ENCODE measurements at places on chromosomes 7 and 10.
A peak's percentile ranks its signal among the peaks of the same experiment; 100 is the strongest.

DNA sequence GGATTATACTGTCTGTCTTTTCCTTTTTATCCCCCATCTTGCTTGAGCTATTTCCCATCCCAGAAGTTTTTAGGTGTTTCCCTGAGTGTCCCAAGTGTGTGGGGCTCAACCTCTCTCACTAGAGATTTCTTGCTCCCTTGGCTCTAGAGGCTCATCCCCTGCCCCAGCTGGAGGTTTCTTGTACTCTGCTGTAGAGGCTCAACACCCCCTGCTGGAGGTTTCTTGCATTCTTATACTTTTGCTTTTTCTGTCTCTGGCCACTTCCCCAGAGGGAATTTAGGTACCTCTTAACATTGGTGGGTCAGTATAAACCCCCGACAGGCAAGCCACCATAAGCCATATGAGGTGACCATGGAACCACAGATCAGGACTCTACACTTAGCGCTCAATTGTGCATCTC lies 114.2 kb upstream of the FAM3C start:
- no peak for DNase-seq

- DNase-seq: no peak
These were observed 31.7 kb upstream of the FIGNL1 start for GRCh38 chr7:50481867-50482266.

DNA sequence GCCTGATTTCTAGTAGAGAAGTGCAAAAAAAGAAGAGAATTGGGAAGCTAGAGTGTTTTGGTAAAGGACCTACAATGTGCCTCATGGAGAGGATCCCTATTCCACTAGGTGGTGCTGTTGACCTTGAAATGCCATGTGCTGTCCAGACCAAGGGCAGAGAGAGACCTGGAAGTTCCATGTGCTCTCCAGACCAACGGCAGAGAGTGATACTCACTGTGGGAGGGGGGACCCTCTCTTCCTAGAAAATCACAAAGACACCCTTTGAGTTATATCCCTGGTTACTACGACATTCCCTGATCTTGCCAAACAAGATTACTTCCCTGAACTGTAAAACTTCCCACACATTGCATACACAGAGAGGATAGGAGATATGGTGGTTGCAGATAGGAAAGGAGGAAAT lies 212.7 kb upstream of the ZNF804B start:
- DNase-seq: no peak

DNA sequence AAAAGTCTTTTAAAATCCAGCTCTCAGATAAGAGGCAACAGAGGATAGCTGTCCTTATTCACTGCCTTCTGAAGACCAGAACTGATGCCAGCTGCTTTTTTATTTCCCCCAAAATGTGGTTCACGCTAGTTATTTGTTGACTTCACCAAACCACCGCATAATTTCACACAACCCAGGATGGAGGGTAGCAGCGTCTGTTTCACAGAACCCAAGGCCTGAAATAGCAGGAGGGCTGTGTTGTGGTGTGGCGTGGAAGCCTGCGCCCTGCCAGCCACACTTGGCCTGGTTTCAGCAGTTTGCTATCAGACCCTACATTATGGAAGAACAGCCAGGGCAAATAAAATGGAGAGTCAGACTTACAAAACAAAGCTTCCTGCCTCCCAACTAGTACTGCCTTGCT lies 155.4 kb downstream of the DYNC1I1 start:
- peak; percentile 60 for DNase-seq

- DNase-seq: no peak
These were observed 9.4 kb upstream of the HPS1 start for GRCh38 chr10:98456043-98456570.

GRCh38 chr7:90586091-90586490 lies 10.0 kb upstream of the CDK14 start:
- DNase-seq: peak; percentile 23

DNA sequence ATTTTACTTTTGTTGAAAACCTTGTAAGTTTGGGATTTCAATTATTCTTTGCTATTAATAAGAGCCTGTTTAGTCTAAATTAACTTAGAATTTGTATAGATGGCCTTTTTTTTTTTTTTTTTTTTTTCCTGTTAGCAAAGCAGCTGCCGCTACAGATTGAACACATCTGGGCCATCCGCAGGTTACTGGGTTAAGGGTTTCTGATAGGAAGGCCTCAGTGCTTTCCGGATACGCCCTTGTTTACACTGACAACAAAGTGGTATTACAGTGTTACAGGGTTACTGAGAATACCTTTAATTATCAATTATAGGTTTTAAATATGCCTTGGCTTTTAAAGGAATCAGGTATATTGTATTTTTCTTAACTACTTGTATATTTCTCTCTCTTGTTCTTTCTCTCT lies 76.8 kb downstream of the PTN start:
- no peak for DNase-seq

DNA sequence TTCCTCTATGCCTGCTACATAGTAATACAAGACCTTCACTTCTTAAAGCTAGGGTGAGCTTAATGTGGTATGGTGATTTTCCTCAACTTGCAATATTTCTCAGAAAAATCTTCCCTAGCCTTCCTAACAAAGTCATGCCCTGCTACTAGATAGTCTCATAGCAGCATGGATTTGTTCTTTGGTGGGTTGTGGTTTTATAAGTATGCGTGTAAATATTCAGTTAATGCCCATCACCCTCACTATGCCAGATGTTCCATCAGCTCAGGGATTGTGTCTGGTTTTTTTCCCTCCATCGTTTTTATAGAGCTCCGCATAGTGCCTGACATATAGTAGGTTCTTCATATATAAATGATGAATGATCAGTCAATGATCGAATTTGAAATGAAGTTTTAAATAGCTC lies 182.8 kb downstream of the CREB5 start:
- no peak for DNase-seq

DNA sequence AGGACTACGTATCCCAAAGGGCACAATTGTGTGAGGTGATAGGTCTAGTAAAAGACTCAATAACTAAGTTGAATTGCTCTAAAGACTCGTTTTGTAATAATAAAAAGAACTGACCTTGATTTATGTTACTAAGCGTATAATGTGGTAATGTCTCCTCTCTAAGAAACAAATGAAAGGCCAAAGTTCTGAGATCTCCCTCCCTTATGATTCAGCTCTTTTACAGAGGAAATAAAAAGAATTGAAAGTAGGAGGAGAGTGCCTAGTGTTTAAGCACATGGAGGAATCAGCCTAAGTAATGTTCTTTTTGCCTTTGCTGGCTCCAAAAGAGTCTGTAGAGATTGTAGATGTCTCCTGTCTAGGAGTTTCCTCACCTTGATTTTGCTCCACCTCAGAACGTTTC lies 98.0 kb downstream of the ARL4A start:
- no peak for DNase-seq

DNA sequence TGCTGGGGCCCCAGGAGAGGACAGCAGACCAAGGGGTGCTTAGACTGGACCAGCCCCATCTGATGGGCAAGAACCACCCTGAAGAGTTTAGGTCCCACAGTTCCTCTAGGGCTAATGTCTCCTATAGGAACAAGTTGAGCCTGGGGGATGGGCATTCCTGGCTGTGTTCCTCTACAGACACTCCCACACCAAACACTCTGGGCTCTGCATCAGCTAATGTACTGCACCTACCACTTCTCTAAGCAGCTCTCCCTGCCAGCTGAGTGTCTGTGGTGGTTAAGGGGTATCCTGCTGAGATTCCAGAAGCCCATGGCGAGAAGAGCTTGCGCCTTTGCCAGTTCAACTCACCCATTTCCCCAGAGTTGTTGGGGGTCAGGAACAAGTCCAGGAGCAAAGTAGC lies 284.1 kb upstream of the CSTF2T start:
- DNase-seq: no peak

- no peak for DNase-seq
These were observed 158.4 kb downstream of the AOAH start for GRCh38 chr7:36565792-36566356.

GRCh38 chr7:2289111-2289586 lies 25.1 kb downstream of the SNX8 start:
- peak; percentile 91 for DNase-seq

- DNase-seq: no peak
These were observed 126.6 kb upstream of the BET1 start for GRCh38 chr7:94130716-94131115.

GRCh38 chr7:1748839-1749173 lies 78.7 kb downstream of the ELFN1 start:
- DNase-seq: no peak

DNA sequence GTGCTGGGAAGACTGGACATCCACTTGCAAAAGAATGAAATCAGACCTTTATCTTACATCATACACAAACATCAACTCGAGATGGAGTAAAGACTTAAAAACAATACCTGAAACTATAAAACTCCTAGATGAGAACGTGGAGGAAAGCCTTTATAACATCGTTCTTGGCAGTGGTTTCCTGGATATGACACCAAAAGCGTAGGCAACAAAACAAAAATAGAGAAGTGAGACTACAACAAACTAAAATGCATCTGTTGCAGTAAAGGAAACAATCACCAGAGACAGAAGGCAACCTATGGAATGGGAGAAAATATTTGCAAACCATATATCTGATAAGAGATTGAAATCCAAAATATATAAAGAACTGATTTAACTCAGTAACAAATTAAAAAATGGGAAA lies 33.3 kb downstream of the CC2D2B start:
- no peak for DNase-seq

- DNase-seq: no peak
These were observed 94.1 kb downstream of the SH3PXD2A start for GRCh38 chr10:103761075-103761920.
